Activated CD8-positive, alpha-beta memory T cell treated with anti-CD3 and anti-CD28 coated beads for 4 hours (primary cell): ENCODE measurements at places on chromosomes 16 and 17.

DNA sequence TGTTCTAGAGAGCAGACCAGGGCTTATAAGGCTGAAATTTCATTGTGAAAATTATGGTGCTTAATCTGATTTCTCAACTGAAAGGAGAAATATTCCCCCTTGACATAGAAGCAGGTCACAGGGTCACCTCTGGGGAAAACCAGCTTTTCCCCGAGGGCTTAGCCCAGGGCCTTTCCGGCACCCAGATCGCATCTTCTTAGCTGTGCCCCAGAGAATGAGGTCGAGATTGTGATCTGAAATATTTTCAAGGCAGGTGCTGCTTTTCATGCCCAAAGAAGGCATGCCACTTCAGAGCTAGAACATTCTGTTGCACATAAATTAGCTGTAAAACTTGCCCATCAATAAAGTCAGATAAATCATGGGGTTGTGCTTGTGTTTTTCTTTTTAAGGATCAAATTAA lies 25.4 kb upstream of the ARHGAP17 start:
- DNase-seq, result no peak

- no peak for DNase-seq
These were observed 6.5 kb downstream of the BMERB1 start for GRCh38 chr16:15440852-15441251.

DNA sequence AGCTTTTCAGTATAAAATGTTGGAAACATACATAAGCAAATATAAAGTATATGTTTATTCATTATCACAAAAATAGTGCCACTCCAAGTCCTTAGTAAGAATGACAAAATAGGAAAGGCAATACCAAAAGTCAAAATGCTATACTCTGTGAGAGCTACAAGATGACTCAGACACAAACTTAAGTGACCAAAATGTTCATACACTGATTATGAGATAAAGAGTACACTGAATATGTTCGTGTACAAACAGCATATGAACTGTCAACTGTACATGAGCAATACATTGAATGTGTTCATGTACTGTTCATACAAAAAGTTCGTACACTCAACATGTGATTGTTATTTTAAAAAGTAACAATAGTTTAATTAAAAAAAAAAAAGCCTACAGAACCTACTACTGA lies 103.3 kb downstream of the CA4 start:
- no peak for DNase-seq

GRCh38 chr16:71526111-71526631 lies at the start of gene CHST4:
TSS of gene CHST4 (plus strand) at chr16:71526426. CDS start at chr16:71536678, 10,252 bp downstream.
- no peak for DNase-seq

- no peak for DNase-seq
These were observed 1508.2 kb downstream of the CDH11 start for GRCh38 chr16:63613701-63614100.

- DNase-seq, result no peak
These were observed 73.7 kb upstream of the ZNF750 start for GRCh38 chr17:82913304-82914043.

GRCh38 chr17:65023791-65024190 lies 32.7 kb downstream of the GNA13 start:
- no peak for DNase-seq

- no peak for DNase-seq
These were observed 217.3 kb upstream of the ERCC4 start for GRCh38 chr16:13702614-13703013.

- DNase-seq, result no peak
These were observed 69.4 kb upstream of the LHX1 start for GRCh38 chr17:36867716-36868341.

DNA sequence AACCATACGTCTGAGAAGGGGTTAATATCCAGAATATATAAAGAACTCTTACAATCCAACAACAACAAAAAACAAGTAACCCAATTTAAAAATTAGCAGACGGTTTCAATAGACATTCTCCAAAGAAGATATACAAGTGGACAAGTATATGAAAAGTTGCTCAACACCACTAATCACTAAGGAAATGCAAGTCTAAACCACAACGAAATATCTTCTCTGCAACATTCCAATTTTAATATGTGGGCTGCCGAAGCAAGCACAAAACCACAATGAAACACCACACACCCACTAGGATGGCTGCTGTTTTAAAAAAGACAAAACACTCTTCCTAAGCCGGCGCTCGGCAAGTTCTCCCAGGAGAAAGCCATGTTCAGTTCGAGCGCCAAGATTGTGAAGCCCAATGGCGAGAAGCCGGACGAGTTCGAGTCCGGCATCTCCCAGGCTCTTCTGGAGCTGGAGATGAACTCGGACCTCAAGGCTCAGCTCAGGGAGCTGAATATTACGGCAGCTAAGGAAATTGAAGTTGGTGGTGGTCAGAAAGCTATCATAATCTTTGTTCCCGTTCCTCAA lies 5.9 kb upstream of the SLC13A2 start:
- DNase-seq, result no peak

GRCh38 chr17:33390479-33391176 lies 97.5 kb upstream of the ASIC2 start:
- DNase-seq, result no peak

- no peak for DNase-seq
These were observed 13.6 kb upstream of the CLEC18A start for GRCh38 chr16:69937465-69937951.

DNA sequence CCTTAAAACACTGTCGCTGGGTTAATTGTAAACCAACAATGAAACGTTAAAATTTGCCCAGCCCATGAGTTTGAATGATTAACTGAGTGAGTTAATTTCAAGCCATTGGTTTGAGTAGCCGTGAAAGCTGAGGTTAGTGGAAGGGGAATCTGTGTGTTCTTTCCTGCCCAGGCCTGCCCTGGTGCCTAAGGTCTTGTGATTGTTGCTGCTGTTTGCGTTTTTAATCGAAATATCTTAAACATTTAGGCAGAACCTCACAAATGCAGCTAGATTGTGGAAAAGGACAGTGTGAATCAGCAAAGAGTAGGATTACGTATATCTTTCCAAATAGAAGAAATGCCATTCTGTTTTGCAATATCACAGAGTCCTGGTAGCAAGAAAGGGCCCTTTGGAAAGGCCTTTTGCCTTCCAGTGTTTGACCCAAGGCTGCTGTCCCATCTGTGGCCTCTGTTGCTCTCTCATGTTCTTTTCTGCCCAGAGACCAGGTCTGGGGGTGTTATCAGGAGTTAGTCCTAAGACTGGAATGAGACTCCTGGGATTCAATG lies 113.8 kb downstream of the MSI2 start:
- DNase-seq, result no peak

- no peak for DNase-seq
These were observed 3.2 kb downstream of the FBXO31 start for GRCh38 chr16:87380403-87380802.

GRCh38 chr17:64653325-64653984 lies 8.7 kb downstream of the SMURF2 start:
- DNase-seq, result no peak

- no peak for DNase-seq
These were observed 821 bp downstream of the SOCS7 start for GRCh38 chr17:38352245-38353085.

DNA sequence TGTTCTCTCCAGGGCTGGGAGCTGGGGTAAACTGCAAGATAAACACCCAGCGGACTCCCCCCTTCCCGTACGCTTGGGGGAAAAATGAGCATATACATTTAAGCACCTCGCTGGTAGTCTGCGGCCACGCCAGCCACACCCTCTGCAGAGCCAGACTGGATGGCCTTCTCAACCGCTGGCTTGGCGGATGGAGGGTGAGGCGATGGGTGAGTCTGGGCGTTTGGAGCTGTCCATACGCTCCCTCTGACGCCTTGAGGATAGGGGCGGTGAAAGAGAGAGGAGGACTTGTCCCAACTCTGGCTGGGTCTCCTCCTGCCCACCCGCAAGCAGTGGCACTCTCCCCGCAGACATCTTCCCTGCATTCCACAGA lies 1.0 kb downstream of the ITGA3 start:
- DNase-seq, result no peak

GRCh38 chr16:69180011-69180338 lies 7.0 kb upstream of the SNTB2 start:
- no peak for DNase-seq

- DNase-seq, result peak; percentile 31
These were observed at the start of gene MOSMO for GRCh38 chr16:22007509-22008214. TSS of gene MOSMO (plus strand) at chr16:22008111. CDS start at chr16:22008302, 191 bp downstream.

GRCh38 chr16:66933776-66934137 lies 445 bp downstream of the CIAO2B start:
- DNase-seq, result peak; percentile 33

DNA sequence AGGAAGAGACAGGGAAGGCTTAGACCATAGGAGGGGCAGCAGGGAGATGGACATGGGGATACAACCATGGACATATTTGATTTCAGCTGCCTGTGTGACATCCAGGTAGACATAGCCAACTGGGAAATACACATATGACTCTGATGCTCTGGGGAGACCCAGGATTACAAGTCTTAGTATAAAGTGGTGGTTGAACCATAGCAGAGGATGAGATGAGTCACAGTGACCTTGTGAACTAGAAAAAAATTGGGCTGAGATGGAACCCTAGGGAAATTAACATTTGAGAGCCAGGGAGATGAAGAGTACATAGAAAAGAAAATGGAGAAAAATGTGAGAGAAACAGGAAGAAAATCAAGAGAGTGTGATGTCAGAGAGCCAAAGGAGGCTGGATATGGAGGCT lies 10.2 kb downstream of the MARCHF10 start:
- DNase-seq, result no peak

- DNase-seq, result no peak
These were observed 22.2 kb upstream of the WSCD1 start for GRCh38 chr17:6047966-6048365.

DNA sequence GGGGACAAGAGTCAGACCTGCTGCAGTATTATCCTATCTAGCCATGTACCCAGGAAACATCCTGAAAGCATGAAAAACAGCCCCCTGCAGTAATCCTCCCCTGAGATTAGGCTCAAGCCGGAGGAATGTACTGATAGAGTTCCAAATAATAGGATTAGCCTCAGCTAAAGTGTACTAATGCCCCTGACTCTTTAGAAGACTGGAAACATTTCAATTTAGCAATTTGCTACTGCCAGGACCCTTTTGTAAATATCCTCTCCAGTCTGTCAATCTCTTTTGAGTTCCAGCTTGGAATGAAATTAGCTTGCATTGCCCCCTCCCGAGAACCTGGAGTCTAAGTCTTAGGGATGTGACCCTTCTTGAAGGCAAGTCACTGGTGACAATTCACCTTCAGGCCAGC lies 110.8 kb upstream of the DNAH9 start:
- DNase-seq, result no peak

GRCh38 chr17:74824961-74825627 lies 34.6 kb downstream of the GRIN2C start:
- DNase-seq, result no peak

DNA sequence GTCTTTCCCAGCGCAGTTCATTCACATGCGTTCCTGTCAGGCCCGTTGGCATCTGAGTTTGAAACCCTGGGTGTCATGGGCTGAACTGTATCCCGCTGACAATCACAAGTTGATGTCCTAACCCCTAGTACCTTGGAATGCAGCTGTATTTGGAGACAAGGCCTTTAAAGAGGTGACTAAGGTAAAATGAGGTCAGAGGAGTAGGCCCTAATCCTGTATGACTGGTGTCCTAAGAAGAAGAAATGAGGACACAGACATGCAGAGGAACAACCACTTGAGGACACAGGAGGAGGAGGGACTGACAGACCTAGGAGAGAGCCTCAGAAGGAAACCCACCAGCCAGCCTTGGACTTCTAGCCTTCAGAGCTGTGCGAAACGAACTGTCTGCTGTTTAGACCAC lies 33.1 kb downstream of the TRPV2 start:
- no peak for DNase-seq

GRCh38 chr16:88839745-88840599 lies 16.8 kb downstream of the GALNS start:
- DNase-seq, result no peak
